ENCODE measurements at places on chromosomes 7 and 10.

- no peak for DNase-seq
Measured at GRCh38 chr7:7257899-7258692, 75.8 kb downstream of the C1GALT1 start.

DNA sequence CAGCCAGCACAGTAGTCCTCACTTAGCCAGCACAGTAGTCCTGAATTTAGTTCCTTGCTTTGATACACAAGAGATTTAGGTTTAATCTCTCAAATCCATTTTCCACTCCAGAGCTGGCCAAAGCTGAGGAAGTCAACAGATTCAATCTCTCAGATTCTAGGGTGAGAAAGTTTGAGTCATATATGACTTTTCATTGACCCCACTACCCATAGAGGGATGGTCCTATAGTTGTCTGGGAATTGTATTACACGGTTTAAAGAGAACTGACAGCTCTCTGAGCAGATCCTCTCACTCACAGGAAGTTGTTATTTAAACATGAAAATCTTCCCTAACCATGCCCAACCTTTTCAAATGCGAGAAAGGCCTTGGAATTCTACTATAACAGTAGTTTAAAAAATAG lies 641.8 kb upstream of the SEMA3D start:
- DNase-seq, result no peak

DNA sequence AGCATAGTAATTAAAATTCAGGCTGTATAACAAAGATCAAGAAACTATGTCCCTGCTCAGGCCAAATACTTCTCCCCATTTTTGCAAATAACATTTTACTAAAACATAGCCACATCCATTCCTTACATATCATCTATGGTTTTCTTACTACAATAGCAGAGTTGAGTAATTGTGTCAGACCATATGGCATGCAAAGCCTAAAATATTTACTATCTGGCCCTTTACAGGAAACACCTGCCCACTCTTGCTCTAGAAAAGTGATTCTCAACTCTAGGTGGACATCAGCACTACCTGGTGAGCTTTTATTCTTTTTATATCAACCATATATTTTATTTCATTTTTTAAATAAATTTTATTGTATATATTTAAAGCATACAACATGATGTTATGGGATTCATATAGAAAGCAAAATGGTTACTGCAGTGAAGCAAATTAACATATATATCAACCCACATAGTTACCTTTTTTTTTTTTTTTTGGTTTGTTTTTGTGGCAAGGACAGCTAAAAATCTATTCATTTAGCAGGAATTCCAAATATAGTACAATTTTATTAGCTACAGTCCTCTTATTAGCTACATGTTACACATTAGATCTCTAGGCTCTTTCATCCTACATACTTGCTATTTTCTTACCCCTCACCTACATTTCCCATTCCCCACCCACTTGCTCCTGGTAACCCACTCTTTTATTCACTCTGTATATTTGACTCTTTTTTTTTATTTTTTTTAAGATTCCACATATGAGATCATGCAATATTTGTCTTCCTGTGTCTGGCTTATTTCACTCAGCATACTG lies 19.6 kb downstream of the ABI1 start:
- DNase-seq, result no peak

DNA sequence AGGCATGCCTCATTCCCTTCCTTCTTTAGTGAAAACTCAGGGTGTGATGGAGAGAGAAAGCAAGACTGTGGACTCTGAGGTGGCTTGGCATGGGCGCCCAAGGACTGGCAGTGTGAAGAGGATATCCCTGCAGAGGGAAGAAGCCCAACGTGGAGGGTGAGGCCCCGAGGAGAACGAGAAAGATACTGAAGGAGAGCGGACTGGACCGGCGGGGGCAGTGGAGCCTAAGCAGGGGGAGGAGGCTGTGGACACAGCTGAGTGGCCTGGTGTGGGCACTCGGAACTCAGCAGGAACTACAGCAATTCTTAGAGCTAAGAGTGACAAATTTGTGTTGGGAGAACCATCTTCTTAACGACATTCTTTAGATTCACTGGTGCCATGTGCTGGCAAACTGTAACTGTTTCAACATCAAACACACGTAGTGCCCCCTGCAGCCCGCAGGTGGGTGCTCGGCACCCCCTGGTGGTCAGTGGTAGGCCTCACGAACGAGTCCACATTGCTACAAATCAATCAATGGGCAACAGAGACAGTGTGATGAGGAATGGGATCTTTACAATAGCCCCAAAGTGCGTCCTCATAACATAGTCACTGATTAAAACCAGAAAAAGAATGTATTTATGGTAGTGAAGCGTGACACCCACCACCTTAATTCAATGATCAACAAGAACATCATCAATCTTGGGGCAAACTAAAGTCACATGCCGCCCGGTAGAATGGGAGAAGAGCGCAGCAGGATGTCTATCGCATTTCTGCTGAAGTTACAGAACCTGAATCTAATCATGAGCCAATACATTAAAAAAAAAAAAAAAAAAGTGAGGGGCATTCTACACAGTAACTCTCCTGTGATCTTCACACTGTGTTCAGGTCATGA lies 2.0 kb upstream of the SFTPA1 start:
- no peak for DNase-seq

- DNase-seq, result no peak
Measured at GRCh38 chr10:1202343-1202742, 146.2 kb downstream of the WDR37 start.

DNA sequence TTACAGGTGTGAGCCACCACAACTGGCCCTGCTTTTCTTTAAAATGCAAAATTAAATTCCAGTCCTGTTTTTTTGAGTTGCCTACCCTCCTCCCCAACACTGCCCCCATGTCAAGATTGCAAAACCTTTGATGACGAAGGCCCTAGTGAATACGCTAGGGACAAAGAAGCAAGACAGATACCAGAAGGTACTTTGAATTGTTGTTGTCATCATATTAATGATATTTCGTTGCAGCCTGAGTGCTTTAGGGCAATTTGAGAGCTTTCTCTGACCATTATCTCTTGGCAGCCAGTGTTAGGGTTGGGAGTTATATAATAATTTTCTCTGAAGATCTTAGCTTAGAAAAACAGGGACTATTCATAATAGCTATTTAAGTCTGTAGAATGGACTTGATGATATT lies 7.1 kb downstream of the CCSER2 start:
- DNase-seq, result no peak

GRCh38 chr7:36440880-36441279 lies 51.2 kb downstream of the ANLN start:
- DNase-seq, result no peak

DNA sequence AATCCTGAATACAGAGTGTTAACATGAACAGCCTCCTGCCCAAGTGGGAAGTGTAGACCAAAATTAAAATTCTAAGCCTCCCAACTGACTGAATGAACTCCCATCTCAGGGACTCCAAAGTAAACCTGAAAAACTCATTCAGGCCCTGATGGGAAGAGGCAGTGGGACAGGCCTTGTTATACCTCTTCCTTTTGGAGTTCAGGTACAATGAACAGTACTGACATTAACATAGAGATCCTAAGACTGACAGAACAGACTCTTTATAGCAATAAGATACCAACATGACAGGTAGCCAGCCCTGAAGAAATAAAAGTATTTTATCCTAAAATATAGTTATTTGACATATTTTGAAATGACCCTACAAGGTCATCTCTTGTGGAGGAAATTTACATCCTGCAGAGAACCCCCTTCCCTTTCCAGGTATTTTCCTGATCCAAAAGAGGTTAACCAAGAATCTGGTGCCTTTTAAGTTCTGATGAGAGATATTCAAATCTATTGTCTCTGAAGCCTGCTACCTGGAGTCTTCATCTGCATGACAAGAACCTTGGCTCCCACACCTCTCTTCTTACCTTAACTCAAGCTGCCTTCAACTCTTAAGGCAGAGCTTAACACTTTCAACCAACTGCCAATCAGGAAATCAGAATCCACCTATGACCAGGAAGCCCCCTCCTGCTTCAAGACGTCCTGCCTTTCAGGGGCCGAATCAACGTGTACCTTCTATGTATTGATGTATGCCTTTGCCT lies 103.3 kb upstream of the PFKP start:
- no peak for DNase-seq

DNA sequence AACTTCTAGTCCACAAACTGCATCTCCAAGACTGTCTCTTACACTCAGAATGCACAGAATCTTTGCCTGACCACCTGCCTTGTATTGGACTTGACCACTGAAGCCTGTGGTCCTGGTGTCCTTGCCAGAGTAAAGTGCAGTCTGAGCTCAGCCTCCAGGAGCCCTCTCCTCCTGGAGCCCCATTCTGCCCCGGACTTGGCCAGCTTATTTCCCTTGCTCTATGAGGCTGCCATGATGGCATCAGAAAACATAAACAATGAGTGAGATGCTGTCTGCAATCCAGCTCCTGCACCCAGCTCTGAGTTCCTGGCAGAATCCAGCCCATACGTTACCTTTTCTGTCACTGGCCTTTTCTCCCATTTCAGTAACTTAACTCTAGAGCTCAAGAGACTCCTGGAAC lies 494.6 kb downstream of the PLXNA4 start:
- DNase-seq, result no peak

DNA sequence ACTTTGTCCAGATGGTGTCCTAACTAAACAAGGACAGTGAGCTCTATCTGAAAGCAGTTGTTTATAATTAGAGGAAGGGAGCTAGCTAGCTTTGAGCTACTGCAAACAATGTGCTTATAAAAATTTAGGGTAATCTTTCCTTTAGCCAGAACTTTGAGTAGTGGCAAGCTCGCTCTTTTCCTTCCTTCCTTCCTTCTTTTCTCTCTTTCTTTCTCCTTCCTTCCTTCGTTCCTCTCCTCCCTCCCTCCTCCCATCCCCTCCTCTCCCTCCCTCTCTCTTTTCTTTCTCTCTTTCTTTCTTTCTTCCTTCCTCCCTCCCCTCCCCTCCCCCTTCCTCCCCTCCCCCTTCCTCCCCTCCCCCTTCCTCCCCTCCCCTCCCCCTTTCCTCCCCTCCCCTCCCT lies 520.1 kb downstream of the INHBA start:
- no peak for DNase-seq

DNA sequence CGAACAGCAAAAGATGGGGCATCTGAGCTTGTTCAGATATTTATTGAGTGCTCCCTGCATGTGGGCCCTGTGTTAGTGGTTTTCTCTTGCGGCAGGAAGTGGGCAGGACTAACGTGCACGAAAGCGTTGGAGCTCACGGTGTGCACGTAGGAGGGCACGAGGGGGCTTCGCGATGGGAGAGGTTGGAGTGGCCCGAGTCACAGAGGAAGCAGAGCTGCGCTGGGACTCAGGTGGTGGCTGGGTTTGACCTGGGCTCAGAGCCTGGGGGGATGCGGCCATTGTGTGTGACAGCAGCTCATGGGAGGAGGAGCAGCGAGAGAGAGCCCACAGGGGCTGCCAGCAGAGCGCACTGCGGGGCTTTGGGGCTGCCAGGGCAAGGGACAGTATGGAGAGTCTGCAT lies 7.7 kb downstream of the ZSCAN25 start:
- DNase-seq, result no peak

- DNase-seq, result no peak
Measured at GRCh38 chr7:153852261-153852660, 199.9 kb upstream of the DPP6 start.

DNA sequence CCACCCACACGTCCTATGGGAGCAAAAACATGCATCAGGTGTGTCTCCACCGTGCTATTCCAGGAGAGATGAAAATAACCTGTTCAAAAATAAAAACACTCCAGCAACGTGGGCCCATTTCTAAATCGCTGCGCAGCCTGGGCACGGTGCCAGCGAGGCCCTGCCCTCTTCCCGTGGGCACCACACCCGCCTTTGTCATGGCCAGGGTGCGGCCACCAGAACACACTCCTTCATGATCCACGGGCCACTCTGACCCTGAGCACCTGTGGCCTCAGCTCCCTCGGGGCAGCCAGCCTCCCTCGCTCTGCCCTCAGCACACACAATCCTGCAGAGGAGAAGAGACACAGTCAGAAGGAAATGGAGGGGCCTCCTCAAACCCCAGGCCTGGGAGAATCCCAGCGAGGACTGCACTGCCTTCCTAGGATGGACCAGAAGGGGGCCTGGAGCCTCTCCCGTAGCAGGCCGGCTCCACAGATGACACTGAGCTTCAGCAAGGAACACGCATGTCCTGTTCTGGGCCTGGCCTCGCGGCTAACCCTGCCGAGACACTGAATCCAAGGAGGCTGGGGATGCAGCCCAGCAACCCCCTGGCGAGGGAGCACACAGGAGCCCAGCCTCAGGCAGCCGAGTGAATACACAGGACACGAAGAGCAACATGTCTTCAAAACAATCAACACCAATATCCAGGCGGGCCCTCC lies 169.0 kb downstream of the MAD1L1 start:
- no peak for DNase-seq

GRCh38 chr10:60894786-60895185 lies 49.2 kb downstream of the RHOBTB1 start:
- DNase-seq, result no peak

DNA sequence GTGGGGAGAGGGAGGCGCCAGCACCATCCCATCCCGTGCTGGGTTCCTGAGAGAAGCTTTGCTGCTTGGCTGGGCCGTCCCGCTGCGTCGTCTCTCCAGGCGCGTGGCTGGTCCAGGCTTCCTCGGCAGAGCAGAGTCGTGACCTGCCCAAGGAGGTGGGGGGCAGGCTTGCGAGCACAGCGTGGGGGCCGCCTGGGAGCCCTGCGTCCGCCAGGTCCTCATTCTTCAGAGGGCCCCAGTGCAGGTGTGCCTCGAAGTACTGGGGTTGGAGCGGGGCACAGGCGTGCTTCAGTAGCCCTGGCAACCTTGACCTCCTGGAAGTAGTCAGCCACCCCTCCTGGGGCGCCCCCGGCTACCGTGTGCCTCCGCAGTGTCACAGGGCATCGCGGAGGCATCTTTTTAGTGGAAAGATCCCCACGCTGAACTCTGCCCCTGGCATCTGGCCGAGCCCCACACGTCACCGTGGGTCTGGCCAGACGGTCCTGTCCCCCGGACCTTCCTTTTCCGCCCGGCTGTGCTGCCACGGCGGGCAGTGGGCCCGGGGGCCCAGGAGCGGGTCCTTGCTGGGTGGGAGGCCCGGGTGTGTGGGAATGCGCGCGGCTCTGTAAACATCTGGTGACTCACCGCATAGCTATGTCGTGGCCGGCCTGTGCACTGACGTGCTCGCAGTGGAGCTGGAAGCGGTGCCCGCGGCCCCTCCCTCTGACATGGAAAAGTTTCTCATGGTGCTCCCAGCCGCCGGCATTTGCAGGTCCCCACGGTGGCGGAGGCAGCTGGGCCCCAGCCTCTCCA lies 6.4 kb downstream of the MAFK start:
- peak; percentile 76 for DNase-seq

DNA sequence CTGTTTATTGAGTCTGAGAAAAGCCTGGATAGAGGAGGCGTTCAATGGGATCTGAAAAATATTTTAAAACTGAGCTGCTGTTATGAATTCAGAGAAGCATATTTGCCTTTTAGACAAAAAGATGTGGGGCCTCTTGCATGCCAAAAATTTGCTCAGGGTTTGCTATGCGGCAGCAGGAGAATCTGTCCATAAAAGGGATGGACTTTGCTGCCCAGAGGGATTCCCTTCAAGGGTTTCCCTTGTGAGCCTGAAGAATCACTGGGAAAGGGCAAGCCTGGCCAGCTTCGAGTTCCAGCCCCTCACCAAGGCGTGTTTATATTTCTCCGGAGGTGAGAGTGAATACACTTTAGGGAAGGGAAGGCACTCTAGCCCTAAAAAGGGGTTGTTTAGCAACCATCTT lies 55.5 kb upstream of the CALD1 start:
- no peak for DNase-seq
